Ureter (tissue), 1 donor: ENCODE measurements at places on chromosomes 5 and 9. TPM values are rescaled to one million over a fixed set of nuclear protein-coding genes. Genes with fewer than 3 reads are reported as not detected.

TMEM252 gene
- total RNA-seq = not detected

NUTM2G gene
- total RNA-seq = not detected

CLINT1 gene
- total RNA-seq = 131 TPM

SLC23A1 gene
- 0.65 TPM for total RNA-seq

GABRA1 gene
- total RNA-seq = not detected

DNA sequence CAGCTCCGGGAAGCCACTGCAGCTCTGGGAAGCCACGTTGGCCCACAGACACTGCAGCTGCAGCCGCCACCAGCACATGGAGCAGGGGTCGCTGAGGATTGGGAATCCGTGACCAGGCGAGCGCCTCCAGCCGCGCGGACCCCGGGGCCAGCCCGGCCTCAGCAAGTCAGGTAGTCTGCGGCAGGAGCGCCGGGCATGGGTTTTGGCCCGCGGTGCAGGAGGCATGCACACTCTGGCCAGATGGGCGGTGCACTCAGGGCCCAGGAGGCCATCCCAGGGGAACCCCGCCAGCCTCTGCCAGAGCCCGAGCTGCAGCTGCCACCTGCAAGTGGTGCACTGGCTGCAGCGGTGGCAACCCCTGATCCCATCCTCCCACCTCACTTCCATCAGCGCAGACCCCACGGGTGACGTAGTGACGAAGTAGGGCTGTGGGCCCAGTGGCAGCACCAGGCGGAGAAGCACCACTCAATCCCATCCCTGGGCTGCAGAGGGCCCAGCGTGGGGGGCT is 368.3 kb upstream of the SPATA31A5 start:
- no peak for DNase-seq

GRCh38 chr5:151695464-151695863 is 8.7 kb upstream of the SPARC start:
- no peak for DNase-seq

DNA sequence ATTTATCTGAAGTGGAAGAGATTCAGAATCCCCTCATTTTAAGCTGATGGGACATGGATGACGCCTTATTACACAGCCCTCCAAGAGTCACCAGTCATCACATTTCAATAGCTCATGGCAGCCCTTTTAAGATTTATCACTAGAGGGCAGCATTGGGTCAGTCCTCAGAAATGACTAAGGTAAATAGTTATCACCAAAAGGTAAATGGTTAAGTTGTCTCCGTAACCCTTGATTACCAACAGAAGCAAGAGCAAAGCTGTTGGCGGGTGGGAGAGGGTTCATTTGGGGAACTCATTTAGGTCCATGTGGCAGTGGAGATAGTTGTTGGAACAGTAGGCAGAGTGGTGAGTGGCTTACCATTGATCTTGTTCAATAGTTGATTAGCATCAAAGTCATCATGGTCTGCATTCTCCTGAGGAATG is 12.0 kb upstream of the C9 start:
- peak; percentile 52 for DNase-seq

GRCh38 chr9:5909976-5910375 is 19.3 kb downstream of the MLANA start:
- DNase-seq = no peak

- DNase-seq = peak; percentile 66
Measured at GRCh38 chr5:42583322-42583721, 160.1 kb downstream of the GHR start.

DNA sequence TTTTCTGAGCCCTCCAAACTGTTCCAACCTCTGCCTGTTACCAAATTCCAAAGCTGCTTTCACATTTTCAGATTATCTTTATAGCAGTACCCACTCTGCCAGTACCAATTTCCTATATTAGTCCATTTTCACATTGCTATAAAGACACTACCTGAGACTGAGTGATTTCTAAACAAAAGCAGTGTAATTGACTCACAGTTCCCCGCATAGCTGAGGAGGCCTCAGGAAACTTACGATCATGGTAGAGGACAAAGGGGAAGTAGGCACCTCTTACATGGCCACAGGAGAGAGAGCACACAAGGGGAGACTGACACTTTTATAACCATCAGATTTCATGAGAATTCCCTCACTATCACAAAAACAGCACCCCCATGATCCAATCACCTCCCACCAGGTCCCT is 105.0 kb downstream of the DTWD2 start:
- no peak for DNase-seq

GRCh38 chr5:149824846-149825245 is 94.7 kb downstream of the PPARGC1B start:
- DNase-seq = peak; percentile 69

GRCh38 chr5:75663579-75664284 is 52.5 kb downstream of the ANKDD1B start:
- no peak for DNase-seq

GRCh38 chr5:59722874-59723273 is 170.7 kb downstream of the PDE4D start:
- no peak for DNase-seq

GRCh38 chr5:55997742-55998351 is 3.1 kb upstream of the IL6ST start:
- no peak for DNase-seq

GRCh38 chr9:2679011-2679410 is 38.3 kb upstream of the KCNV2 start:
- DNase-seq = no peak

DNA sequence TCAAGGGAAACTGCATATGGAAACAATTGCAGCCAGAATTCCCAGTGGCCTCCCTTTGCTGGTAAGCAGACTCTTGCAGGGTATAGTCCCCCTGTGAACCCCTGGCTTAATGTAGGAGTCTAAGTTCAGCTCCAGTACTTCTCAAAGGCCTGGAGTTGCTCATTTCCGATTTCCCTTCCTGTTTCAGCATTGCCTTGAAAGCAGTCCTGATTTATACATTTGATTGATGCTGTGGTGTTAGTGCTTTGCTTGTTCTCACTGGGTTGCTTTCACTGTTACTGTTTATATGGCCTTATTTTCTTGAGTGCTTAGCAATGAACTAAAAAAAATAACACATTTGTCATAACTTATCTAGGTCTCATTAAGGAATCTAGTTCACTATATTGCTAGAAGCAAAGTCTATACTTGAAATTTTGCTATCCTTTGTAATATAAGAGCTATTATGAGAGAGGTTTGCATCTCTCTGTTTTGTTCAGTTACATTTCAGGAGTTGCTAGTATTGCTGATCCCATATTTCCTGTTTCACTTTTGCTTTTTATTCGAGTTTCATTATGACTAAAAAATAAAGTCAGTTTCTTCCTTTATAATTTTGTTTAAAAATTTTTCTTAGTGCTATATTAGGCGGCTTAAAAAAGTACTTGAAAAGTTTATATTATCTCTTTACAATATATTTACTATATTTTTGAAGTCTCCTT is 122.4 kb upstream of the NMUR2 start:
- no peak for DNase-seq

- no peak for DNase-seq
Measured at GRCh38 chr9:136057236-136058081, 37.6 kb downstream of the NACC2 start.

- DNase-seq = no peak
Measured at GRCh38 chr9:134099123-134099761, 31.4 kb upstream of the BRD3 start.
